ENCODE measurements at places on chromosomes 3 and 15.
A peak's percentile ranks its signal among the peaks of the same experiment; 100 is the strongest.

GRCh38 chr3:114494498-114494897, 200.7 kb downstream of the TIGIT start:
- no peak for DNase-seq

- no peak for DNase-seq
Observed at GRCh38 chr3:64818196-64818595, 130.4 kb upstream of the ADAMTS9 start.

DNA sequence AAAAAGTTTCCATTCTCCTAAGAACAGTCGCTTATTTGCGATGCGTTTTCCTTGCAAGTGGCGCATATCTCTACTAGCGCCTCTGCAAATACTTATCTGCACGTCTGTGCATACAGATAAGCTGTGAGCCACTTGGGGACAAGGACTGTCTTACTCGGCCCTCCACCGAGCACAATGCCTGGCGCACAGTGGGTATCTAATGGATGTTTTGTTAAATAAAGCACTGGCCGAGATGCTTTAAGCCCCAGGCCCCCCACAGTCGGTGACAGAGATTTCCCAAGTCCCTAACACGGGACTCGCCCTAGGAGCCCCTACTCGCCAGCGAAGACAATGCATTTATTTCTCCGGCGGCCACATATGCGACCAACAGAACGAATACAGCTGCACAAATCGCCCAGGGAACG, 503 bp downstream of the HLTF start:
- peak; percentile 23 for DNase-seq

DNA sequence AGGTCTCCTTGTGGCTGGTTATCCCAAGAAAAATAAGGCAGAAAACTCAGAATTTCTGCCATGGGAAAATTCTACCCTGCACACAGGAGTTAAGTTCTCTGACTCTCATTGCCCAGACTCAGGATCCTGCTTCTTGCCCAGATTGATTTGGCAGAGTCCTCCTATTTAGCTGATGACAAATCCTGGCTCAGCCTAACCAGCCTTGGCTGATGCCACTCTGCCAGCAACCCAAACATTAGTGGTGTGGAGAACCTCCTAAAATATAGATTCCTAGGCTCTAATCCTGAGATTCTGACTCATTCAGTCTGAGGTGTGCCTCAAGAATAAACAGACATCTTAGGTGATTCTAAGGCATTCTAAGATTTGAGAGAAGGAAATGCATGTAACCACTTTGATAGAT, 60.5 kb upstream of the ACTC1 start:
- DNase-seq = no peak

- DNase-seq = no peak
Observed at GRCh38 chr15:88764448-88764847, 38.8 kb upstream of the ACAN start.

GRCh38 chr15:39131609-39132008, 449.3 kb upstream of the THBS1 start:
- no peak for DNase-seq

GRCh38 chr3:4823986-4824925, 155.0 kb upstream of the BHLHE40 start:
- DNase-seq = no peak

GRCh38 chr3:36891701-36892160, 53.1 kb downstream of the TRANK1 start:
- no peak for DNase-seq

Measured in activated CD4-positive, alpha-beta T cell treated with anti-CD3 and anti-CD28 coated beads, Interleukin-2, amount 50 U/mL, for 16 hours (primary cell).